Vagina (tissue), 2 donors: ENCODE measurements at places on chromosomes 16 and 17.

DNA sequence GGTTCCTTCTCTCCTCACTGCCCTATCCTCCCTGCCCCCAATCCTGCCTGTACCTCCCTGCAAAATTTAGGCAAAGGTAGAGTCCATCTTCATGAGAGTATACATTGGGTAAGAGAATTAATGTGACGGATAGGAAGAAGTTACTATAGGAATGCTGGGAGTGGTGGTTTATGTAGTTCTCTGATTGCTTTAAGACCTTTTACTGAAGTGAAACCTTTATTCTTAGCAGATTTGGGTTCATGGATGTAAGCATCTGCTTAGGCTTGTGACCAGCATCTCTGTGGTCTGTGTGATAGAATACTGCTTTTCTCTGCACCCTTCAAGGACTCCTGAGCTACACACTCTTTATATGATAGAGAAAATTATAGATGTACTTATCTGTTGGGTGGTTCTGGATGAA lies 127.3 kb downstream of the PRKCA start:
- DNase-seq, result no peak

DNA sequence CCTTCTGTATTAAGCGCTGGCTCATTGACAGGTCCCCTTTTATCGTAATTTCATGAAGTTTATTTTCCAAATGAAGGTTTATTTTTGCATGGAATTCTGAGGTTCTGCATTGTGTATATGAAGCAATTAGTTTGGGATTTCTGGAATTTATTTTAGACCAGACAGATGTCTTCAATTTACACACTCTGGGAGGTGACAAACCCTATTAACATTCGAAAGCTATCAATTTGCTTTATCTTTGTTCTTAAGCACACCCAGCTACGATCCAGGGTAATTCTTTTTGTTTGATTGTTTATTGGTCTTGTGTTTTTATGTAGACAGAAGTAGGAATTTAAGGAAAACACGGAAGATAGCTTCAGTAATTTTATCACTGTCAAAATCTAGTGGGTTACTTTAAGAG lies 264.6 kb downstream of the HS3ST3A1 start:
- DNase-seq, result no peak

- no peak for DNase-seq
Measured at GRCh38 chr17:78753316-78754250, 28.5 kb downstream of the CYTH1 start.

DNA sequence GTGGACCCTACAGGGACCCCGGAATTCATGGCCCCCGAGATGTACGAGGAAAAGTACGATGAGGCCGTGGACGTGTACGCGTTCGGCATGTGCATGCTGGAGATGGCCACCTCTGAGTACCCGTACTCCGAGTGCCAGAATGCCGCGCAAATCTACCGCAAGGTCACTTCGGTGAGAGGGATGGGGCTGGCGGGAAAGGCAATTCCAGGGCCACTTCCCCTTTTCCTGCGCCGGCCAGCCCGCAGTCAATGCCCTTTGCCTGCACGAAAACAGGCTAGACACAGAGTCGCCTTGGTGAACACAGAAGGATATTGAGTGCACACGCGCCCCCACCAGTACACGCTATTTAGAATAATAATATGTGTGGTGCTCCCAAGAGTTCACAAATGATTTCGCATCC lies 4.0 kb downstream of the WNK4 start:
- no peak for DNase-seq

GRCh38 chr17:55458978-55459377 lies 37.3 kb upstream of the MMD start:
- DNase-seq, result no peak

- DNase-seq, result no peak
Measured at GRCh38 chr17:4125552-4125951, 17.3 kb downstream of the ZZEF1 start.

DNA sequence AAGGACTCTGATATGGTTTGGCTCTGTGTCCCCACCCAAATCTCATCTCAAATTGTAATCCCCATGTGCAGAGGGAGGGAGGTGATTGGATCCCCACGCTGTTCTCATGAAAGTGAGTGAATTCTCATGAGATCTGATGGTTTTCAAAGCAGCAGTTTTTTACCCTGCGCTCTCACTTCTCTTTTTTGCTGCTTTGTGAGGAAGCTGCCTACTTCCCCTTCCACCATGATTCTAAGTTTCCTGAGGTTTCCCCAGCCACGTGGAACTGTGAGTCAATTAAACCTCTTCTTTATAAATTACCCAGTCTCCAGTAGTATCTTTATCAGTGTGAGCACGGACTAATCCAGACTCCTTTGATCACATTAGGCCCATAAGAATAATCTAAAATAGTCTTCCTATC lies 719.7 kb upstream of the CDH8 start:
- DNase-seq, result no peak

DNA sequence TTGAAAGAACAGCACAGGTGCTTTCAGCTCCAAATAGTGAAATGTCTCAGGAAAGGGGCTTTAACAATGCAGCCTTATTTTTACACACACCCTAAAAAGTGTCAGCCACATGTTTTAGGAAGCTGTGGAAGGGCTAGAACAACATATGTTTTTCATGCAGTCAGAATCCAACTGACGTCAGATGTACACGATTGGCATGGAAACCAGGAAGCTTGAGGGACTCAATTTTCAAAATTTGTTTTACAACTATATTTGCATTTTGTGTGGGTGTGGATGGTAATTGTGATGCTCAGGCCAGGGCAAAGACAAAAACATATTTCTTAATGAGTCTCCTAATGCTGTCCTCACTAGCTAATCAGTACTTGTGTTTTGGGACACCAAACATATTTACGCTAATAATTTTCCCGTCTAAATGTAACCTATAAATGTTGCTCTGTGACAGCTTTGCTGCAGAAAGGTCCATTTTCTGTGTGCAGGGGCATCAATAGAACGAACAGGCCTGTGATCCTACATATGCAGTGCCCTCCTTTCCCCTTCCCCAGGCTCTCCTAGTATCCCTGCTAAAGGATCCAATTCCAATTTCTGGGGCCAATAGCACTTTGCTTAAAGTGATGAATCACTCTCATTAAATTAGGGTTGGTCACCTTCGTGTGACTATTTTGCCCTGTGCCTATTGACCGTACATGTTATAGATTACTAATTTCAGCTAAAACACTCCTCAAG lies 434.0 kb upstream of the CDH5 start:
- peak; percentile 16 for DNase-seq

- no peak for DNase-seq
Measured at GRCh38 chr16:53503991-53504663, 1.1 kb upstream of the AKTIP start.

DNA sequence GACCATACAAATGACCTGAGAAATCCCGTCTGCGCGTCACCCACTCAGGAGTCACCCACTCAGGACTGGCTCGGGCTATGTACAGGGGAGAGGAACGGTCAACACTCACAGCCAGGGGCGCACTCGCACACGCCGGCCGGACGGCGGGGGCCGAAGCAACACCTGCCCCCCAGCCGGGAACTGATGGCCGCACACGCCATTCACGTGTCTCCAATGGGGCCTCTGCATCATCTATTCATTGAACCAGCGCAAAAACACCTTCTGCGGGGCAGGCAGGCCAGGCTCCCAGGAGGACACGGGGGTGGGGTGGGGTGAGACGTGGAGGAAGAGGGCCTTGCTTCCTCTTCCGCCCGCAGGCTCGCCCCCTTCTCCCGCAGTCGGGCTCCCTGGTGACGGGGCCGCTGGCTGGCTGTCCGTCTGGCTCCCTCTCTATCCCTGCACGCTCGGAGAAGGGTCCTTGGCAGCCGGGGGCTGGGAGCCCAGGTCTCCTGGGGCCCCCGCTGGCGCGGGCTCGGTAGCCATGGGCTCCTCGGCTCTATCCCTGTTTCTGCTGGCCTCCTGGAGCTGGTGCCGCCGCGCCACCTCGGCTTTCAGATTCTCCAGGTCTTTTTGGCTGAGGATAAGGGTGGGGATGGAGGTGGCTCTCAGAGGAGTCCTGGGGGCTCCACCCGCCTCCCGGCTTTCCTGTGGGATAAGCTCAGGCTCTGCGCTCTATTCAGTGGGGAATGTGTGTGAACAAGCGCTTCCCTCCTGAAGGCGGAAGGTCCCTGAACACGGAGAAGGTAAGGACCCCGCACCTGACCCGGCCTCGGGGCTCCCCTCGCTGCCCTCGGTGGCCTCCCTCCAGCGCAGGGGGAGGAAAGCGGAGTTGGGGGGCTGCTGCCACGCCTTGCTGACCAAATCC lies 21.1 kb downstream of the CLUH start:
- DNase-seq, result peak; percentile 81

- no peak for DNase-seq
Measured at GRCh38 chr17:69218986-69219385, 9.6 kb downstream of the ABCA10 start.

DNA sequence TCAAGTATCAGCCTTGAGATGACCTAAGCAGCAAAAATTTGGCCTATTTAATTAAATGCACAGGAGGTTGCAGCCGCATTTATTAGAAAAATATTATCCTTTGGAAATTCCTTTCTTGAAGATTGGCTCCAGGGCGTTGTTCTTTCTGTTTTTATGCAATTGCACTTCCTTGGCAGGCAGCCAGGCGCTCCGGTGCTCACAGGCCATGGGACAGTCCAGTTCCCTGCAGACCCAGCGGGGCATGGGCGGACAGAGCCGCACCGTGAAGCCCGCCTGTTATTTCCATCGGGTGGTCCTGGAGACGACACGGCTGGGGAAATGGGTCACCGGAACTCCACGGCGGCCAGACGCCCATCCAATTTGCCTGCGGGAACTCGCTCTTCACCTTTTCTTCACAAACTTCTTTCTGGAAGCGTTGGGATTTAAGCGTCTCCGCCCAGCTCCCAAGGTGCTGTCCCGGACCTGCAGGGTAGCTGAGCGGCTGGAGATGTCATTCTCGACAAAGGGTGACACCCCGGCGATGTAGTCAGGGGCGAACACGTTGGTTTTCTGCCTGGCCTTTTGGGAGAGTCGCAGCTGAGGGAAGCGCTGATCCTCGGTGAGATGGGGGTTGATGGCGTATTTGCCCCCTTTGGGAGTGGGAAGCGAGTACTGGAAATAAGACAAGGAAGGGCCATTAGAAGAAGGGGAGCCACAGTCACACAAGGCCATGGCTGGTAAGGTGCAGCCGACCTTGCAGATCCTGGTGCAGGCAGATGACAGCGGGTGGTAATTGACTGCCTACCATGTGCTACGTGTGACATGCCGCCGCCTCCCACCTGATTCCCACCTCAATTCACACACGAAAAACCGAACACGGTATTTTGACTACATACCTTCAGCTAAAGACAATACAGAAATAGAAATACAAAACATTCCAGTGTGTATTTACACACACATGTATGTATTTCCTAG lies 12.5 kb downstream of the NOB1 start:
- DNase-seq, result no peak

DNA sequence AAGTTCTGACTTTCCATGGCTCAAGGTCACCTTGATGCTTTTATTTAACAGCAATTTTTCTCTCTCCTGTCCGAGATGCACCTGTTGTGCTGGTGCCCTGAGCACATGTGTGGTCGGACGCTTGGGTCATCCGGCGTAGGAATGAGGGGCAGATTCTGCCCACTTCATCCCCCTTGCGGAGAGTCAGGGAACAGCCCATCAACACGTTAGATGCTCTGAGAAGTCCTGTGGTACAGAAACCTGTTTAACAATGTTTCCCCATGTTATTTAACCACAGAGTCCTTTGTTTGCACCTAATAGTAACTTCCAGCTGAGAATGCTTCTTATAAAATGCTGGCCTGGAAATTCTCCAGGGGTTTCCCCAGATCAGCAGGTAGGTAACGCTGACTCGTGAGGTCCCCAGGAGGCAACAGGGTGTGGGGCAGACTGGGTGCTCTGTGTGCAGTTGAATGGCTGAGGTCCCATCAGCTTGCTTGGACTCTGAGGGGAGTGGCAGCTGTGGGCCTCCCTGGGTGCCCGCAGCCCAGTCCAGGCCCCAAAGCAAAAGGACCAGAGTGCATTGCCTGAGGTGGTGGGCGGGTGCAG lies 17.8 kb downstream of the DOC2B start:
- no peak for DNase-seq

- no peak for DNase-seq
Measured at GRCh38 chr16:11056090-11056992, 112.0 kb downstream of the CLEC16A start.

- DNase-seq, result no peak
Measured at GRCh38 chr17:32142038-32142856, at the start of gene RHOT1. Gene RHOT1 (plus strand): TSS chr17:32142502. CDS start chr17:32142693, 191 bp downstream.

DNA sequence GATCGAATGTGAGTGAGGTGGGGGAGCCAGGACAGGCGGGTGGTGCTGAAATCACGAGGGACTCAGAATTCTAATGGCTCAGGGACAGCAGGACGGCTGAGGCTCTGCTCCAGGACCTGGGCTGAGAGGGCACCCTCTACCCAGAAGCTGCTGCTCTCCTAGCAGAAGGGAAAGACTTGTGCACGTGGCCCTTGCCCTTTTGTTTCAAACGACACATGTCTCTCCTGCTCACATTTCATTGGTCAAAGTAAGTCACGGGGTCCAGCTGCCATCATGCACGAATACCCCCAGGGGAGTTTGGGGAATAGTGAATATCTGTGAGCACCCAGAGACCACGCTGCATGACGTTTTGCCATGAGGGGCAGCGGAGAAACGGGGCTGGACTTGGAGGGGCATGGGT lies 73.2 kb downstream of the RTN4RL1 start:
- no peak for DNase-seq

GRCh38 chr17:63066158-63066813 lies 100.3 kb downstream of the TANC2 start:
- no peak for DNase-seq

GRCh38 chr16:49599704-49600103 lies 226.1 kb downstream of the C16orf78 start:
- peak; percentile 27 for DNase-seq

DNA sequence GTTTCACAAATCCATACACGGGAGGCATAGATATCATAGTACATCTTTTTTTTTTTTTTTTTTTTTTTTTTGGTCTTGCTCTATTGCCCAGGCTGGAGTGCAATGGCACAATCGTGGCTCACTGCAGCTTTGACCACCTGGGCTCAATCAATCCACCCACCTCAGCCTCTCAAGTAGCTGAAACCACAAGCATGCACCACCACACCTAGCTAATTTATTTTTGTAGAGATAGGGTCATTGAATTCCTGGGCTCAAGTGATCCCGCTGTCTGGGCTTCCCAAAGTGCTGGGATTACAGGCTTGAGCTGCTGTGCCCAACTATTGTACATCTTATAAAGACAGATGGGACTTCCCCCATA lies 3.5 kb upstream of the RAPGEFL1 start:
- DNase-seq, result no peak

DNA sequence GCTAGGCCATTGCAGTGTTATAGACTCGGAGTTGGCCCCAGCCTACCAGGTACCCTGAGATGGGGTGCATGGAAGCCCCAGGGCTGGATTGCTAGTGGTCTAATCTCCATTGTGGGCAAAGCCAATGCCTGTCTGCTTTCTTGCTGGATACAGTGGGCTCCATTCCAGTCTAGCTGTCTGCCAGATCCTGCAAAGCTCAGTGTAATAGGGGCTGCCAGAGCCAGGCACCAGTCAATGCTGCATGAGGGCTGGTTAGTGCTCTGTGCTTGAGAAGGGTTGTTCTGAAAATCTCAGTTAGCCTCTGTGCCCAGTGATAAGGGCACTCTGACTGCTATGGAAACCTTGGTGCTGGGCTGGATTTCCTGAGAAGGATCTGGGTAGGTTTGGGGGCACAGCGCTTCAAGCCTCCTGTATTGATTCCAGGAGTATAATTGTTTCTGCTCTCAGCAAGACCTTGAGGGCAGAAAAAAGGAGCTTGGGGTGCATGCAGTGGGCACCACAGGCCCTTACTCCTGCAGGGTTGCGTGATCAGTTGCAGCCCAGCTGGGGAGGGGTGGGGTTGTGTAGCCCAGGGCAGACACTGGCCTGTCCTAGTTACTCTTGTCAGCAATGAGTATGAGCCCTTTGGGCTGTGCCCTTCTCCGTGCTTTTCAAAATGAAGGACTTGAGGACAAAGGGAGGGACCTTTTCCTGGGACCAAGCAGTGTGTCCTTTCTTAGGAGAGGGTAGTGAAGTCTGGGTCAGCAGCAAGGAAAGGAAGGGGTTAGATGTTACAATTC lies 19.0 kb downstream of the SMPD3 start:
- no peak for DNase-seq
